ENCODE measurements at places on chromosomes 6 and 20. TPM values are rescaled to one million over a fixed set of nuclear protein-coding genes. Genes with fewer than 3 reads are reported as not detected.

Gene CDH4
- total RNA-seq = not detected

Gene POPDC3
- total RNA-seq = 10.1 TPM

Gene FOXA2
- total RNA-seq = 0.10 TPM

Gene PHACTR1
- 0.17 TPM for total RNA-seq

Gene TBP
- 22.7 TPM for total RNA-seq

- no peak overlapping the region for H3K4me3 ChIP-seq
- no peaks in the 10 kb centered on the region for H3K4me1 ChIP-seq
- no peaks in the 10 kb centered on the region for H3K27me3 ChIP-seq
- no peak overlapping the region for H3K27ac ChIP-seq
Measured at GRCh38 chr6:71906813-71907212, 20.5 kb downstream of the RIMS1 start.

GRCh38 chr6:5681480-5681879, 325.2 kb downstream of the NRN1 start:
- H3K36me3 ChIP-seq = no peaks in the 10 kb centered on the region
- no peak for DNase-seq
- H3K27me3 ChIP-seq = no peaks in the 10 kb centered on the region

DNA sequence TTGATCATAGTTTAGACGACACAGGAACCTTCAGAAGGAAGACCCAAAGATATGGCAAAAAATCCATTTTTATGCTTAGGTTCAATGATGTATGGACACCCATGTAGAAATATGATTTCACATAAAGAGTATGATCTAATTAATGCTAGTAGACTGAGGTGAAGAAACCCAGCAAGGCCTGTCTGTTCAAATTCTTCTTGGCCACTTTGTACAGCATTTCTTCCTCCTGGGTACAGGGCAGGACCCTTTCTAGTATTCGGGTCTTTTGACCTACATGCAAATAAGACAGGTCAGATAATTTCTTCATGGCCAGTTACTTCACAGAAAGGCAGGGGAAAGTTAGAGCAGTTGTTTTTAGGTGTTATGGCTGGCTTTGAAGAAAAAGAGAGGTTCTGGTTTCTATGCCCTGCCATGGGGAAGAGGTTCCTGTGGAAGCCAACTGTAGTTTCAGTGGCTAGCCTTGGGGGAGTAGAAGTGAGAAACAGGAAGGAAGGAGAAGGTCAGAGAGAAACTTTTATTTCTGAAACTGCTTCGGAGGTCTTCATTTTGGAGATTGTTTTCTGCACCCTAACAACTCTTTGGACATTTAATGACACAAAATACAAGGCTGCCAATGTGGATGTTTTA, 208.3 kb downstream of the PTPRK start:
- no peak overlapping the region for H3K4me3 ChIP-seq
- H3K27me3 ChIP-seq = no peaks in the 10 kb centered on the region
- no peaks in the 10 kb centered on the region for H3K4me1 ChIP-seq

GRCh38 chr20:25148181-25148981, 47.1 kb upstream of the ENTPD6 start:
- no peaks in the 10 kb centered on the region for H3K27me3 ChIP-seq
- no peak overlapping the region for H3K27ac ChIP-seq
- no peaks in the 10 kb centered on the region for H3K4me1 ChIP-seq
- DNase-seq = no peak

- H3K27ac ChIP-seq = no peak overlapping the region
- H3K4me3 ChIP-seq = no peak overlapping the region
- no peaks in the 10 kb centered on the region for H3K27me3 ChIP-seq
- peaks cover 7% of the 10 kb centered on the region for H3K4me1 ChIP-seq
- DNase-seq = peak; percentile 40
Measured at GRCh38 chr6:144219056-144219685, 66.0 kb upstream of the UTRN start.

DNA sequence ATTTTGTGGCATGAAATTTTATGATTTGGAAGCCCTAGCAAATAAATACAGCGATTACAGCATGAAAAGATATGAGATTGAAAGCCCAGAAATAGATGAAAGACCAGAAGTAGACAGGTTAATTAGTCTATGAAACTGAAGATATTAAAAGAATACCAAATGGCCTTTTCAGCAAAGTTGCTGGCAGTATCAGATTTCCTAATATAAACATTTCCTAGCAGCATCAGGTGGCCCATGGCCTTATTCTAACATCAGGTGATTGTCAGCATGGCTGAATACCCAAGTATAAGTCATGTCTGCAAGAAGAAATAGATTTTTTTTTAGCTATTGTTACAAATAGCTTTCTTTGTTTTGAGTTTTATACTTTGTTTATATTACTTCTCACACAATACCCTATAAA, 93.2 kb downstream of the CLVS2 start:
- H3K36me3 ChIP-seq = no peaks in the 10 kb centered on the region
- 0 out of 2 replicates have a peak, but pooled peaks cover 7% of the 10 kb centered on the region for H3K27me3 ChIP-seq
- no peak overlapping the region for H3K4me3 ChIP-seq
- H3K4me1 ChIP-seq = no peaks in the 10 kb centered on the region

- H3K4me1 ChIP-seq = no peaks in the 10 kb centered on the region
- no peak overlapping the region for H3K4me3 ChIP-seq
- H3K27me3 ChIP-seq = no peaks in the 10 kb centered on the region
- H3K36me3 ChIP-seq = no peaks in the 10 kb centered on the region
- H3K27ac ChIP-seq = no peak overlapping the region
Measured at GRCh38 chr6:160962835-160963623, 28.5 kb upstream of the MAP3K4 start.
